ENCODE measurements at places on chromosomes 2 and 18. TPM values are rescaled to one million over a fixed set of nuclear protein-coding genes. Genes with fewer than 3 reads are reported as not detected.

Gene PLB1
- 0.72 TPM for total RNA-seq

- no peak for DNase-seq
- H3K4me3 ChIP-seq: no peak overlapping the region
- no peaks in the 10 kb centered on the region for H3K27me3 ChIP-seq
- H3K4me1 ChIP-seq: no peaks in the 10 kb centered on the region
- no peaks in the 10 kb centered on the region for H3K36me3 ChIP-seq
These were observed 87.8 kb downstream of the LYPD1 start for GRCh38 chr2:132581991-132582738.

Gene TTR
- not detected for total RNA-seq

DNA sequence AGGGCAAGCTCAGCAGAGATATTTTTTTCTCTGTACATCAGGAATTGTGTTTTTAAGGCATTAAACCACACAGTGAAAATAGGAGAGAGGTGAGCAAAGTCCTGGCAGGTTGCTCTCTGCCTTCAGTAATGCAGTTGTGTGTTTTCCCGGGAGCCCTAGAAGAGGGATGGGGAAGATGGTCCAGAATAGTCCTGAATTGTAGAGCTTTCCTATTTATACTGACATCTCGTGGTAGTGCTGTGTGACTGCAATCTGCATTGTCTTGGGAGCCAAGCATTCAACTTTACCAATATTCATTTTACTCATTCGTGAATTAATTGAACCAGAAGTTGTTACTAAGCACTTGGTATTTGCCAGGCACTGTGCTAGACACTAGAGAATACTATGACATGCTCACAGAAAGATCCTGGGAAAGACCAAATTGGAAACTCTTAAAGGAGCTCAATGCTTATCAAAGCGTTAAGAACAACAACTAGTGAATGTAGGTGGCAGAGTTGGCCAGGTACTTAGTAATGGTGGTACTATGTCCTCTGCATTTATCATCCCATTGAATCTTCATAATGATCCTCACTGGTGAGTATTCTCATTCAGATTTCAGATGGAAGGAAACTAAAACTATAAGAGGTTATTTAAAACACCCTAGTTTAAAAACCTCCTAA is 214.6 kb downstream of the TRIB2 start:
- H3K27me3 ChIP-seq: peaks cover 24% of the 10 kb centered on the region
- DNase-seq: no peak

DNA sequence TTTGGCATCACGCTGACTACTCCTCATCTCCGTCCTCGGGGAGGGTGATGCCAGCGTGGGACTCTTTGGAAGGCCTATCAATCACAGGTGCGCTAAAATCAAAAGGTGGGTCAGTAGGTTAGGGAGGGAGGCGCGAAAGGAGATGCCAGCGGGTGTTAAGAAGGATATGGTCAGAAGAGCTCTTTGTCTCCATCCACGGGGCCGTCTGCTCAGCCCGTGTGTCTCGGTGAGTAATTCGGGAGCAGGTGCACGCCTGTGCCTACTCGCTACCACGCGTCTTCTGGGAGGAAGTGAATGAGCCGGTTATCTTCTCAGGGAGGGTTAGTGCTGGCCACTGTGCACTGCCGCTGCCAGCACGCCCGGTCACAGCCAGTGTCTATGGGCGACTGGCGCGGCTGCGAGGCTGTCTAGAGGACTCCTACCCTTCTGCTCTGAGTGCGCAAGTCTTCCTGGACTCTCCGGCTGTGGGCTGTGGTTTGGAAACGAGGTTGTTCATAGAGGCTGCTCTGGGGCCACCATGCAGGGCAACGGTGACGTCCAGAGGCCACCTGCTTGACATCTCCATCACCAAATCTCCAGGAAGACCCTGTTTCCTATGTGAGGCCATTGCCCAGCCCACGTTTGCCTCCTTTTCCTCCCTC is 153.4 kb downstream of the MBP start:
- H3K4me3 ChIP-seq: no peak overlapping the region
- H3K36me3 ChIP-seq: no peaks in the 10 kb centered on the region
- H3K27ac ChIP-seq: no peak overlapping the region
- peaks cover 8% of the 10 kb centered on the region for H3K4me1 ChIP-seq

- peaks cover 80% of the 10 kb centered on the region for H3K27me3 ChIP-seq
- peak within 1 kb of the TSS; percentile 90 for H3K4me3 ChIP-seq
- peaks cover 41% of the 10 kb centered on the region for H3K4me1 ChIP-seq
- no peak within 1 kb of the TSS for H3K27ac ChIP-seq
- no peaks in the 10 kb centered on the region for H3K36me3 ChIP-seq
These were observed at the start of gene SIX2 for GRCh38 chr2:45009303-45009927. Gene SIX2, minus strand, starts transcription at chr2:45009452. Its CDS starts 342 bp downstream, at chr2:45009110.

DNA sequence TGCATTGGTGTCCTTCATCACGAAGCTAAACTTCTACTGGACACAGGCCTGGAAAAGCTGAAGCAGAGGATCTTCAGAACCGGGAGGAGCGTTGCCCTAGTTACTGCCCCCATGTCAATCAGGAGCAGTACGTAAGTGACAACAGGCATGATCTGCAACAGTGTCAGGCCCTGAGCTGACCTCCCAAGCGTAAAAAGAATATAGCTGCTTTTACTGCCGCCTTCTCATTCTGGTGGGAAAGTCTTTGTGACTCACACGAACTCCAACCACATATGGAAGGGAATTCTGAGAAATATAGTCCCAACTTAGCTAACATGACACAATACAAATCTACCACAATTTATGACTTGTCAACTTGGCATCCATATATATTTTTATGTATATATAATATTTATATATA is 1007.7 kb upstream of the CDH2 start:
- H3K36me3 ChIP-seq: peaks cover under 1% of the 10 kb centered on the region
- no peaks in the 10 kb centered on the region for H3K4me1 ChIP-seq
- no peak overlapping the region for H3K27ac ChIP-seq
- DNase-seq: no peak

Gene DNAH6
- 1.0 TPM for total RNA-seq

DNA sequence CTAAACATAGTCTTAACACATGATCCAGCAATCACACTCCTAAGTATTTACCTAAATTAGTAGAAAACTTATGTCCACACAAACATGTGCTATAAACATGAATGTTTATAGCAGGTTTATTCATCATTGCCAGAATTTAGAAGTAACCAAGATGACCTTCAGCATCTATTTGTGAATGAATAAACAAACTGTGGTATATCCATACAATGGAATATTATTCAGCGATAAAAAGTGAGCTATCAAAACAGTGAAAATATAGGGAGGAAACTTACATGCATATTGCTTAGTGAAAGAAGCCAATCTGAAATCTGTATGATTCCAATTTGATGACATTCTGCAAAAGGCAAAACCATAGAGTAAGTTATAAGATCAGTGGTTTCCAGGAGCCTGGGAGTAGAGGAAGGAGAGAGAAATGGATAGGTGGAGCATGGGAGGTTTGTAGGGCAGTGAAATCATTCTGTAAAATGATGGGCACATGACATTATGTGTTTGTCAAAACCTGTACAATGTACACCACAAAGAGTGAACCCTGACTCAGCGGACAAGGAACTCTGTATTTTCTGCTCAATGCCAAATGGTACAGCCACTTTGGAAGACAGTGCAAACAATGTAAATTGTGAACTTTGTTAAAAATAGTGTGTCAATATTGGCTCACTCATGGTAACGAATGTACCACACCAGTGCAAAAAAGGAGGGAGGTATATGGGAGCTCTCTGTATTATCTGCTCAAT is 61.9 kb upstream of the IGFBP2 start:
- H3K36me3 ChIP-seq: no peaks in the 10 kb centered on the region
- H3K4me3 ChIP-seq: no peak overlapping the region
- DNase-seq: no peak
- peaks cover under 1% of the 10 kb centered on the region for H3K4me1 ChIP-seq
- H3K27me3 ChIP-seq: peaks cover 9% of the 10 kb centered on the region
- H3K27ac ChIP-seq: no peak overlapping the region

Gene CNRIP1
- not detected for total RNA-seq

GRCh38 chr2:238761868-238762267 is 86.0 kb upstream of the TWIST2 start:
- H3K27ac ChIP-seq: no peak overlapping the region
- H3K4me3 ChIP-seq: no peak overlapping the region
- H3K36me3 ChIP-seq: no peaks in the 10 kb centered on the region
- H3K27me3 ChIP-seq: peaks cover 45% of the 10 kb centered on the region
- no peaks in the 10 kb centered on the region for H3K4me1 ChIP-seq

DNA sequence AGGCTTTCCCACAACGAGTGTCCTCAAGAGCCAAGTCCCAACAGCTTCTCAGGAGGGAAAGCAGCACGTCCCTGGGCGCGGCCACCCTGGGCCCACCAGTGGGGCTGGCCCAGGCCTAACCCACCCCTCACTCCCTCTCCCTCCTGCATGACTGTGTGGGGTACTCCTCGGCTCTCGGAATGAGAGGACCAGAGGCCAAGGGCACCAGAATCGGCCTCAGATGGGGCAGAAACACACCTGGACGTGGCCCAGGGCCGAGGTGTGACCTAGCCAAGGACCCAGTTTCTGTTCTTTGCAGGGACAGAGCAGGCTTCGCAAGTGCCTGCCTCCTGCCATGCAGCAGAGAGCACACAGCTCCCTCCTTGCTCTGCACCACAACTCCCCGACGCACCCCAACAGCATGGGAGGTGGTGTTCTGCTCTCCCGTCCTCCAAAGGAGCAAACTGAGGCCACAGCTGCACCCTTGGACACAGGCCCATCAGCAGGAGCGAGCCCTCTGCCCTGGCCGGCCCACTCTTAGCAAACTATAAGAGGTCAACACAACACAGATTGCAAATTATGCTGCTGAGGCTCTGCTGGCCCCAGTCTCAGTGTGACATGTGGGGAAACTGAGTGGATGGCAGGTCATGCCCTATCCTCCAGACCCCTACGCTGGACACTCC is 19.7 kb downstream of the HS6ST1 start:
- H3K36me3 ChIP-seq: peaks cover 4% of the 10 kb centered on the region
- H3K27ac ChIP-seq: no peak overlapping the region
- no peak overlapping the region for H3K4me3 ChIP-seq
- no peak for DNase-seq
- H3K27me3 ChIP-seq: no peaks in the 10 kb centered on the region
- H3K4me1 ChIP-seq: no peaks in the 10 kb centered on the region

Gene ANKRD29
- total RNA-seq: not detected

GRCh38 chr18:54906331-54907185 is 52.7 kb downstream of the CCDC68 start:
- peaks cover 6% of the 10 kb centered on the region for H3K27me3 ChIP-seq
- no peaks in the 10 kb centered on the region for H3K4me1 ChIP-seq
- no peak for DNase-seq
- no peak overlapping the region for H3K27ac ChIP-seq
- H3K4me3 ChIP-seq: no peak overlapping the region

Gene TSPYL6
- total RNA-seq: not detected

Gene PPP1R1C
- total RNA-seq: not detected

DNA sequence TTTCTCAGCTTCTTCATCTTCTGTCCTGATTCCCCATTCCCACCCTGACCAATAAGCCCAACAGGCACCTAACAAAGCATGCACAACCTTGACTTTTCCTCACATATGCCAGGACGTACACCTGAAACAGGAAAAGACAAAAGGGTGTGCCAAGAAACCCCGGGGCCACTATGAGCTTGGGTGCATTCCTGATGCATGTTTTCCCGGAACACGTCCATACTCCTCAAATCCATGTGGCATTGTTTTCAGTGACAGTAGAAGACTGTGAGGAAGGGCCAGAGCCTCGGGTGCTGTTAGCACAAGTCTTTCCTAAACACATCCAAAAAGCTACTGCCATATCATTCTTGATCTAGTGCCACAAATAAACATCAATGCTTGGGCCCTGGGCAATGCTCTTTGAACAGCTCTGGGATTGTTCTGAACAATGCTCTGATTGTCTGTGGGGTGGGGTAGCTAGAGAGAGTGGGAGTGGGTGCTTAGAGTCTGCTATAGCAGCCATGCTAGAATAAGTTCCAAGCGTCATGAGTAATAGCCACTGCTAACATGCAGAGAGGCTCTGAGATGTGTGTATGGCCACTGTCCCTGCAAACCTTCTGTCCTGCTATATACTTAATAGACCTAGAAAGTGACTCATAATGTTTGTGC is 181.7 kb upstream of the CRIM1 start:
- no peak overlapping the region for H3K27ac ChIP-seq
- no peaks in the 10 kb centered on the region for H3K4me1 ChIP-seq
- no peak overlapping the region for H3K4me3 ChIP-seq
- H3K27me3 ChIP-seq: peaks cover 5% of the 10 kb centered on the region

- no peaks in the 10 kb centered on the region for H3K4me1 ChIP-seq
- H3K27ac ChIP-seq: no peak overlapping the region
- DNase-seq: no peak
These were observed 90.2 kb downstream of the BCL11A start for GRCh38 chr2:60463249-60463648.

Gene NTSR2
- not detected for total RNA-seq

- no peaks in the 10 kb centered on the region for H3K36me3 ChIP-seq
- no peak overlapping the region for H3K27ac ChIP-seq
- no peak overlapping the region for H3K4me3 ChIP-seq
- DNase-seq: no peak
These were observed 838.8 kb downstream of the SLC4A3 start for GRCh38 chr2:220466251-220466691.

Gene CHRNG
- total RNA-seq: not detected

Gene MARCHF4
- not detected for total RNA-seq

DNA sequence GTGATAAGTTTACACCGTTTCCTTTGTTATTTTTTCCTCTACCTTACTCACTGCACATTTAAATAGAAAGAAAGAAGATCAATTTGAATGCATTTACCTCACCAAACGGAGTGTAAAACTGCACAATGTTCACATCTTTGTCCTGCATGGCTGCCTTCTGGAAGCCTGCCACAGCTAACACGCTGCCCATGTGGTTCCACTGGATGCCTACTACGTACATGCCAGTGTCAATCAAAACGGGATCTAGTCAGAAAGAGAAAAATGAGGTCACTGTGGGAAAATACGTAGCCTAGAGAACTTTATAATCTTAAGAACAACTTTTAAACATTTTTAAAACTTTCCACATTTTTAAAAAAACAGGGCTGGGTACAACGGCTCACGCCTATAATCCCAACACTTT is 16.4 kb downstream of the WDR35 start:
- H3K36me3 ChIP-seq: peaks cover 2% of the 10 kb centered on the region
- no peak overlapping the region for H3K4me3 ChIP-seq
- no peak for DNase-seq
- H3K27me3 ChIP-seq: no peaks in the 10 kb centered on the region
- H3K27ac ChIP-seq: no peak overlapping the region

GRCh38 chr2:200342654-200343053 is 36.2 kb downstream of the SPATS2L start:
- no peak overlapping the region for H3K27ac ChIP-seq
- DNase-seq: no peak
- no peaks in the 10 kb centered on the region for H3K27me3 ChIP-seq
- peaks cover 7% of the 10 kb centered on the region for H3K4me1 ChIP-seq
- H3K36me3 ChIP-seq: no peaks in the 10 kb centered on the region
- no peak overlapping the region for H3K4me3 ChIP-seq

GRCh38 chr2:46256563-46257142 is 40.6 kb upstream of the EPAS1 start:
- no peaks in the 10 kb centered on the region for H3K4me1 ChIP-seq
- H3K36me3 ChIP-seq: no peaks in the 10 kb centered on the region
- DNase-seq: no peak
- H3K27ac ChIP-seq: no peak overlapping the region
- peaks cover 9% of the 10 kb centered on the region for H3K27me3 ChIP-seq

Gene UGT1A4
- total RNA-seq: not detected

GRCh38 chr2:112024231-112024630 is 30.8 kb upstream of the TMEM87B start:
- no peak for DNase-seq
- H3K27ac ChIP-seq: no peak overlapping the region
- H3K27me3 ChIP-seq: peaks cover 13% of the 10 kb centered on the region

Gene TMEM247
- not detected for total RNA-seq

- H3K27ac ChIP-seq: peak overlapping the region; percentile 6
- H3K4me3 ChIP-seq: peak overlapping the region; percentile 59
- DNase-seq: peak; percentile 44
- H3K4me1 ChIP-seq: peaks cover 75% of the 10 kb centered on the region
- no peaks in the 10 kb centered on the region for H3K27me3 ChIP-seq
These were observed 60.7 kb downstream of the ASXL2 start for GRCh38 chr2:25817630-25818029.

Gene MORN2
- 9.3 TPM for total RNA-seq
